Tibial nerve (tissue), 4 donors: ENCODE measurements at places on chromosomes 7 and 10.

GRCh38 chr7:136034132-136034531, 57.0 kb upstream of the MTPN start:
- DNase-seq: no peak

DNA sequence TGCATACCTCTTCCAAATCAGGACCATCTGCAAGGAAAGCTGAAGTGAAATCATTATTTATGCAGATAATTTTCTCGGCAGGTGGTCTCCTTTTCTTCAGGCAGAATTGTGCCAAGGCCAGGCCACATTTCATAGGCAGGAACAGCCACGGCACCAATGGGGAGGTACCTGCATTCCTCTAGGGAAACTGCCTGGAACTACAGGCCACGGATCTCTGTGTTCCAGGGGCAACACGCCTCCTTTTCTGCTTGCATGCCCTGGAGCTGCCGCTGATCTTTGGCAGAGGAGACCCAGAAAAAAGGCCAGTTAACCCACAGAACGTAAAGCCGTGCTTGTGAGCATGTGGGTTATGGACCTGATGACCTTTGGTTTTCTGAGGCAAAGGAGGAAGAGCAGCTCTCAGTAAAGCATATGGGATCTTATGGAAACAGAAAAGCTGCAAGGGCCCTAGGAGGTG, 111.2 kb upstream of the KIAA1217 start:
- no peak for DNase-seq

DNA sequence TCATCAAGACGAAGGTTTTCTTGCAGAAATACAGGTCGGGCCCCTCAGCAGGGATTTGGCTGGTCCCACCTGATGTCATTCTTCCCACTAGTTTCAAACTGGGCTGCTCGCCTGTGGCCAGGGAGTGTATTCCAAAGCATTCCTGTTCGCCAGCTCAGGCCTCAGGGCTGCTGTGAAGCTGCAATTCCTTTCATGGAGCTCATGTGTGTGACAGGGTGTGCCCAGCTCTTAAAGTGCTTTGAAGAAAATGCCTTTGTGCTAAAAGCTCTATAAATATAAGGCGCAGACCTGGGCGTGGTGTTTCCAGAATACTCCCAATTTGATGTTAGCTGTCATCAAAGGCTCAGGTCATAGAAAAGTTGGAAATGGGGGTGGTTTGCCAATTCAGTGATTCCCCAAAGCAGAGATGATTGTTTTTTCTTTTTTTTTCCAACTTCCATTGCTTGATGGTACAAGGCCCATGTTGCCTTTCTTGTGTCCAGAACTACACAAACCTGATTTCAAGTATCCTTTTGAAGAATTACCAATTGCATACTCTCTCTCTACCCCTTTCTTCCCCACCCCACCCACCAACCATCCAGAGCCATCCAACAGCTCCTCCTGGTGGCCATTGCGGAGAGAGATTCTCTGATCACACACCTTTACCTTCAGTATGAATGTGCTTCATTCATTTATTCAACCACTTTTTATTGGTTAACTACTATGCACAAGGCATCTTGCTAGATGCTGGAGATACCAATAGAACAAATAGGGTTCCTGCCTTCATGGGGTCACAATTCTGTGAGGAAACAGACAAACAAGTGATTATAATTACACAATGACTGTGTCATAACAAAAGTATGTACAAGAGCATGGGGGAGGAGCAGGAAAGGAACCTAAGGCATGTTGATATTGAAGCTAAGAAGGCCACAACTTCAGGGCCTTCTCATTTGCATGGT, 297.3 kb upstream of the LYZL1 start:
- no peak for DNase-seq

DNA sequence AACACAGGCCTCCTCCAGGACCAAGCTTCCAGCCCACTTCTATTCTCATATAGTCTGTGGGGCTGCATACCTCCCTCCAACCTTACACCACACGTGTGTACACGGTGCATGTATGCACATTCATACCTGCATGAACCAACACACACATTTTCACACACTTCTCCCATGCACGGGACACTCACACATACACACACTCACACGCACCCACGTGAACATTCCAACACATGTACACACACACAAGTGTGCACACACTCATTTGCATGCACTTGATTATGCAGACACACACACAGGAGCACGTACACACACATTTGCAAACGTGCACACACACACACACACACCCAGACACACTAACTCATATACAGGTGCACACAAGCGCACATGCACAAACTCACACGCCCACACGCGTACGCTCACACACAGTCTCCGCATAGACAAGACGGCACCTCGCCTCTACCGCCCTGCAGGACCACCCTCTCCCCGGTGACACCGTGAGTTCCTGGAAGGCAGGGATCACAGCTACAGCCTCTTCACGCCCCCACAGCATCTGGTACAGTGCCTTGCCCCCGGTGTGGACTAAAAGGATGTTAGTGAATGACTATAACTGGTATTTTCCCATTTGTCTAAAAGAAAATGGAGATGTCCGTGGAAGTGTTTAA, 263.8 kb downstream of the PTPRN2 start:
- no peak for DNase-seq

DNA sequence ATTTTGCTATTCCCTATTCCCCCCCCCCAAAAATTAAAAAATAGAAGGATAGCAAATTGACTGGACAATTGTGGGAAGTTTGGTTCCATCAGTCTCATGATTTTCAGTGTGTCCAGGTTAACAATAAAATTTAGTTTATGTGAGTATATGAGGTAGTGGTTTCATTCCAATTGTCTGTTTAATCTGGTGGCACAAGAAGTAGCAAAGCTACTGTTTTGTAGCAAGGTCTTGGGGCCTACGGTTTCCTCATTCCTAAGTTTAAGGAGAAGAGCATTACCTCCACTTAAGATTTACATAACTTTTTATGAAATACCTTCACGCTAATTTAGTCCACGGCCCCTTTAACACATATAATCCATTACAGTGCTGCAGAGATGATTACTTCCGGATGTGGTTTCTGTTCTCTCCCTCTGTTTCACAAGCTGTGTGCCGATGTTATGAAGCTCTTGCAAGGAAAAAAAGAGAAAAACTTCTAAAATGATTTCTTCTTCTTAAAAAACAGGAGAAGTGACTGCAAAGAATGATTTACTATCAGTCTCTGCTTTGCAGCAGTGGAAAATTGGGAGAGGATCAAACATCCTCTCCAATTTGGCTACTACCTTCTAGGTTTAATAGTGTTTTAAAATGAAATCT, 32.7 kb upstream of the NPVF start:
- DNase-seq: no peak
